ENCODE measurements at places on chromosomes 3 and 15. TPM values are rescaled to one million over a fixed set of nuclear protein-coding genes. Genes with fewer than 3 reads are reported as not detected.

The GOLGA8H gene
- total RNA-seq = not detected

The CCR8 gene
- total RNA-seq = not detected

The NTRK3 gene
- under 0.01 TPM for total RNA-seq

The KBTBD12 gene
- total RNA-seq = not detected

The MEGF11 gene
- total RNA-seq = not detected

The FRMD4B gene
- total RNA-seq = 0.28 TPM

DNA sequence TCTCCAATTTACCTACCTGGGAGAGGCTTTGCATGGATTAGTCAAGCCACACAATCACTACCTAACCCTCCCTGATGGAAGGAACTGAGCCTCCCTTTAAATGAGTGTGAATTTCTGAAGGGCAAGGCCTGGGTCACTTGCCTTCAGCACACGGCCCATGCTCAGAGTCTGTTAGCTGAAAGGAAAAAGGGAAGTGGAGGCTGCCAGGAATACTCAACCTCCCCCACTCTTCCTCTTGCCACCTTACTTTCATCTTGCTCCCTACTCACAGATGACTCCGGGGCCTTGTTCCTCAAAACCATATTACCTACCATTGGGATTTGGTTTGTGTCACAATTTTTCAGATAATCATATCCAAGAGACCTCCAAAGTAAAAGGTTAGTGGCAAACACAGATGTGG is 220.0 kb downstream of the ABHD5 start:
- DNase-seq = no peak

GRCh38 chr15:72733941-72734738 is 48.1 kb downstream of the BBS4 start:
- no peak for DNase-seq

DNA sequence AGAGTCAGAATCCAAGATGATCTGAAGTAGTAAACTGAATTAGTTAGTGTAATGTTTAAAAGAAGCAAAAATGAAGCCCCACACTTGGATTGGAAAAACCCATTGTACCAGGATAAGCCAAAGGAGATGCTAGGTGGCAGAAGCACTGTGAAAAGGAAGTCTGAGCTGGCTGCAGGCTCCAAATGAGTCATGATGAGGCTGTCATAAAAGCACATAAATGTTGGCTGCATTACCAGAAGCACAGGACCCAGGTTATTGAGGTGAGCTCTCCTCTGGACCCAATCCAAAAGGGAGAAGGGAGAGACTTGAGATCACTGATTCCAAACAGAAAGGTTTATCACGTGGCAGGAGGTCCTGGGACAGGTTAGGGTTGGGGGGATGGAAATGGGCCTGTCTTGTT is 3.2 kb upstream of the ACAN start:
- DNase-seq = peak; percentile 40

DNA sequence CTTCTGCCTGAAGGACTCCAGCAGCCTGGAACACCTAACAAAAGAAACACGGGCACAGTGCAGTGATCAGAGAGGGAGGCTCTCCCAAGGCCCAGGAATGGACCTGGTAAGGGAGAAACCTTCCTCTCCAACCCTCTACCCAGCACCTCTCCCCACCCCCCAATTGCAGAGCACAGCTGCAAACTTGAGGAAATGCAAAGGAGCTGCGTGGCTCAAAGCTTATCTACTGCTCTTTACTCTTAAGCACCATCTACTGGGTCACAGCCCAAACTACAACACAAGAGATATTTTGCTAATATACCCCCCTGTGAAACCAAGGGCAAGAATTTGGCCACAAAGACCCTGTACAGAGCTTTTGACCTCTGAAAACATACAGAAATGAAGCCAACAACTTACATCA is 328.3 kb downstream of the OXSM start:
- DNase-seq = no peak

DNA sequence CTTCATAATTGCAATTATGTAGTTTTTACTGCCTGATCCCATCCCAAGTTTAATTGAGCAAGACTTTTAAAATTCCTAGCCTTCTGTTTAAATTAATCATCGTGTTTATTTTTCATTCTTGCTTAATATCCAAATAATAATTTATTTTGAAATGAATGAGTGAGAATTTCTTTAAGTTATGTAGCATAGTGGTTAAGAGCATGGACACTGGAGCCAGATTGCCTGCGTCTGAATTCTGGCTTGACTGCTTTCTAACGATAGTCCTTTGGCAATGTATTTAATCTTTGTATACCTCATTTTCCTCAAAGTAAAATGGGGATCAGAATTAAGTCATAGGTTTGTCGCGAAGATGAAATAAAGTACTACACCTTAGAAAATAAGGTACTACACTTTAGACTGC is 71.4 kb downstream of the LRRC49 start:
- DNase-seq = peak; percentile 16

DNA sequence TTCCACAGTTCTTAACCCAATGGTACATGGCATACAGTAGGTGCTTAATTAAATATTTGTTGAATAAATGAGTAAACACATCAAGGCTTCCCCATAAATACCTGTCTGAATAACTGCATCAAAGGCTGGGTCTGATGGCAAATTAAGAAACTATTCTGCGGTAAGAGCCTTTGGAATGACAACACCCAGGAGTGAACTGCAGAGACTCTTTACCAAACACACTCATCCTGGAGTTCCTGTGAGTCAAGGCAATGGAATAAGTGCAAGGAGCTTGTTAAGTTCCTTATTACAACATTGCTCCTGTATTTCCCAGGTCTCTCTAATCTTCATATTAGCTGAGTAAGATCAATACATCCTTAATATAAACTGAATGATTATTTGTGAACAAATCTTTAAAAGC is 119.9 kb upstream of the STT3B start:
- peak; percentile 47 for DNase-seq

GRCh38 chr3:110562621-110563020 is 509.0 kb upstream of the NECTIN3 start:
- DNase-seq = no peak

- peak; percentile 47 for DNase-seq
Measured at GRCh38 chr3:184261270-184261853, at the start of gene CAMK2N2. Gene CAMK2N2, minus strand, starts transcription at chr3:184261553. Its CDS starts 268 bp downstream, at chr3:184261285.

DNA sequence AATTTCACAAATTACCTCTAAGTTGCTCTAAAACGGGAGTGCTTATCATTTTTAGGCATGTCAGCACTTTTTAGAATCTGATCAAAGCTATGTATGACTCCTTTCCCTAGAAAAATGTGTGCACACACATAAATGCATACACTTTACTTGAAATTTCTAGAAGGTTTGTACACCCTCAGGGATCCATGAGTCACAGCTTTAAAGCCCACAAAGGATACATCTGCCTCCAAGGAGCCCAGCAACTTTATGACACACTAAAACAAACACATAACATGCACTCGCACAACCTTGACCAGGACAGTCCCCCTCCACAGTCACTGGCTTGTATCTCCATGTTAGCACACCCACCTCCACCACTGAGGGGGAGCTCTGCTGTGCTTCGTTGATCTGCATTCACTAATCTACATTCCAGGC is 722.0 kb upstream of the CFAP20DC start:
- peak; percentile 94 for DNase-seq

GRCh38 chr3:195522254-195523023 is 20.7 kb downstream of the PPP1R2 start:
- DNase-seq = peak; percentile 35

DNA sequence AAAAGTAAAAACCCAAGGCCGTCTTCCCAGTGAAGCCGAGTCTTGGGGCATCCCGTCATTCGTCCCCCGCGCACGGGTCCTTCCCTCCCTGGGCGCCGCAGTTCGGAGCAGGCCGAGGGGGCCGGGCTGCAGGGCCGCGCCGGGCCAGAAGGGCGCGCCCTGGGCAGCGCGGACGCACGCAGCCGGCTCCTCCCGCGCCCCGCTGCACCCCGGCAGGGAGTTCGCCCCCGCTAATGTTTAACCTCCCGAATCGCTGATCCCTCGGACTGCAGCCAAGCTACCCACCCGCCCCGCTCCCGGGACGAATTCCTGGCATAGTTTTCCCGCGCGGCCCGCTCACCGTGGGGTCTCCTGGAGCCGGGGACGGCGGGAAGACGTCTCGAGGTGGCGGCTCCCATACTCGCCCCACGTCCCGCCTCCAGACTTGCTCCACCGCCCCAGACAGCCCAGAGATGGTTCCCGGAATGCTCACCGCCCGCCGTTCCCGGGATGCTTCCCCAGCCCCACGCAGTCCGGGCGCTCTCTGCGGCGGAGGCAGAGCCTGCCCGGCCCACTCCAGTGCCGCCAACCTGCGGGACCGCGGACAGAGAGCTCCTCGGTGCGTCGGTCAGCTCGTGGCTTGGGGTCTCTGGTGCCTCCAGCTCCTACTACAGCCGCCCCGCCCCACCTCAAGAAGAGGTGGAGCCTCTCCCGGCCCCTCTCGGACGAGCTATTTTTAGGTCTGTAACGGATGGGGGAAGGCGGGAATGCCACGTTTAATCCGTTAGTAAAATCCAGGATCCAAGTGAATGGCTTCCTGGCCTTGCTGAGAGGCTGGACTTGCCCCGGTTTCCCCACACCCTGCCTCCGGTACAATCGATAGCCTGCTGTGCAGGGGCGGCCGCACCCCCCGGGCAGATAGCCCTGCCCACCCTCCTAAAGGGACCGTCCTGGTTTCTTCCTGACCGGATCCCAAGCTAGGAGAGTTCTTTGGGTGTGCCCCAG is at the start of gene DZIP1L:
TSS of gene DZIP1L (minus strand) at position 621 of the 984 bp plus-strand sequence. CDS start 11,637 bp downstream, outside the sequence.
- DNase-seq = peak; percentile 70

DNA sequence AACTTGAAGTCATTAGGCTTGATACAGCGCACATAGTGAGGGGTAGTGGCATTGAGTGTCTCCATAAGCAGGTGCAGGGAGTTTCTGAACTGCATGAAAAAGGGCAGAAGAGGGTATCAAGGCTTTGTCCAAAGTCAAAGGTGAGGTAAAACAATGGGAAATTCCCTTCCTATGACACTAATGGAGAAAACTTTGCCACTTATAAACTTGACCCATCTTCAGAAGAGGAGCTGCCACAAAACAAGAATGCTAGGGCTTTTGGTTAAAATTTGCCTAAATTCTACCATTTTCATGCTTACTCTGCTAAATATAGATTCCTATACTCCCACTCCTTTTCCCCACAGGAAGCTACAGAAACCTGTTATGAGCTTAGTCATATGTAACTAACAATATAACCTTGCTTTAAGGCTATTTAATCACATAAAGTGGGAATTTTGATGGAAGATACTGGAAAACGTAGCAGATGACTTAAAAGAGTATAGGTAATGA is 87.5 kb upstream of the MYO5C start:
- DNase-seq = peak; percentile 45

DNA sequence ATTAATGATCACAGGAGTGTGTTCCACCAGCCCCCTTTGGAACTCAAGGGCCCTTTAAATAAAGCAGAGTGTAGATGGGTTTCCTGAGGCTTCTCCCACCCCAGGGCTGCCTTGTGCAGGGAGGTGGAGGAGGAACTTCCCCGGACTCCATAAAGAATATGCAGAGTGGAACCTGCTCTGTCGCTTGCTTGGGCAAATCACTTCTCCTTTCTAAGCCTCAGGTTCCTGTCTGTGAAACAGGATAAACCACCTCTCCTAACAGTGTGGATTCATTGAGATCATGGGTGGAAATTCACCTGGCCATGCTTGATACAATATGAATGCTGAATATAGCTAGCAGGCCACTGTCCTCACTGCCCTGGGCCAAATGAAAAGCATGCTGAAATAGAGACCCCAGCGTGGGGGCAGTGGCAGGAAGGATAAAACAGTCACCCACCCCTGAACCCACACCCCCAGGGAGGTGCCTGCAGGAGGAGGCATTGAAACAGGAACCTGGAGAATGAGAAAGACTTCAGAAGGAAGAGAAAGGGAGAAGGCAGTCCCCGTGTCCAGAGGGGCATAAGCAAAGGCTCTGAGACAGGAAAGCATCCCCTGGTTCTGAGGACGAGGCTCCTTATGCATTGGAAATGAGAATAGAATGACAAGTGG is 41.1 kb upstream of the CHRNB4 start:
- DNase-seq = no peak

GRCh38 chr15:41506796-41507341 is 6.8 kb downstream of the LTK start:
- DNase-seq = no peak

DNA sequence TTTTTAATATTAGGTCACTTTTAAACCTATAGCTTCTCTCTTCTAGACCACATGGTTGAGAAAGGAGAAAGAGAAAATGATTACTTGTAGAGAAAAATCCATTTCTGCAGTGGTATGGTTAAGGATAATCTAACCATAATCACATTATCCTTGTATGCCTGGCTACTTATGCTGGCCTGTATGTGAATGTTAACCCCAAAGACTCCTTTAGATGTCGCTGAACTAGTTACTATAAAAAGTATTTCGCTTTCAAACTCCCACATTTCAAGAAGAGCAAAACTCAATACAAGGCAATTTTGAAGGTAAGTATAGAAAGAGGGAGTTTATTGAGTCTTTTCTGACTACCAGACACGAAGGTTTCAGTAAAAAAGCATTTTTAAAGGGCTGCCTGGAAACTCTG is 2.2 kb downstream of the KCTD6 start:
- no peak for DNase-seq

DNA sequence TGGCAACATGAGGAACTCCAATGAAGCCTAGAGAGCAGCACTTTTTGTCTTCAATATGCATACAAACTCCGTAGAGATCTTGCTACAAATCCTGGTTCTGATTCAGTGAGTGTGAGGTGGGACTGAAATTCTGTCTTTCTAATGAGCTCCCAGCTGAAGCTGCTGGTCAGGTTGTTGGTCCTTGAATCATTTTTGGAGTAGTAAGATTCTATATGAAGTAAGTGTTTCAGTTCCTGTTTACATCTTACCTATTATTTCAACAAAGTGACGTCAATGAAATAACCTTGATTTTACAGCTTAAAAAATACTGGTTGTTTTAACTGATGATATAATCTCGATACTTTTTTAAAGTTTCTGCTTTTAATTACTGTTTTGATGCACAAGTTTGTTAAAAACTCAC is 33.9 kb downstream of the SHQ1 start:
- DNase-seq = no peak

- peak; percentile 31 for DNase-seq
Measured at GRCh38 chr15:74863239-74864056, 9.7 kb downstream of the SCAMP2 start.

GRCh38 chr3:159950156-159950898 is 38.3 kb upstream of the IL12A start:
- DNase-seq = no peak

- no peak for DNase-seq
Measured at GRCh38 chr3:140686128-140686527, 8.3 kb downstream of the TRIM42 start.

DNA sequence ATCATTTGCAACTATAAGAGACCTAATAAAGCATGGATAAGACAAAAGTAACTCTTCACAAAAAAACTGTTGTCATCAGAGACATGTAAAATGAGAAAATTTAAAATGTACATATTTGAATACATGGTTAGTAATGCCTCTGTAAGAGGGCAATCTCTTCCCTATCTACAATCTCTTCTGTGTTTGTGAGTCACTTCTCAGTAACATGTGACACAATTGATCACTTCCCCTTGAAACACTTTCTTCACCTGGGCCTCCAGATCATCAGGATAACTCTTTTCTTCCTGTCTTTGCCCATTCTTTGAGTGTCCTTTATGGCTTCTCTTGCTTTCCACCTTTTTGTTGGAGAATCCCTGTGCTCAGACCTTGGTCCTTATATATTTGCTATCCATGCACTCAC is 50.4 kb downstream of the TFDP2 start:
- peak; percentile 8 for DNase-seq

- DNase-seq = peak; percentile 28
Measured at GRCh38 chr3:50336452-50337174, 4.0 kb downstream of the RASSF1 start.

All from IMR-90 (cell line).